ENCODE measurements at places on chromosomes 5 and 9.

DNA sequence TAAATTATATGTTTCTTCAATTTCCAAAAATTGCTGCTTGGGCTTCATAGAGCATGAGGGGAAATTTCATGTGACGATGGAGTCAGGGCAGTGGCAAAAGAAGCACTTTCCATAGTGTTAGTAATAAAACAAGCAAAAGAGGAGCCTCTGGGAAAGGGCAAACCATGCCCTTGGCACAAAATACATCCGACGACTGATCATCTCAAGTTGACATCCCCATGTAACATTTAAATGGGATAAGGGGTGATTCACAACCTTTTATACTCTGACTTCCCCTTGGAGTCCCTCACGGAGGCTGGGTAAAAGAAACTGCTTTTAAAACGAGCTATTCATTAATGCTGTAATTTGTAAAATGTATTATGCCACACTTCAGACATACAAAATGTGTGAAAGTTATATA is 161.4 kb upstream of the DMRT1 start:
- no peaks in the 10 kb centered on the region for H3K4me1 ChIP-seq
- no peaks in the 10 kb centered on the region for H3K36me3 ChIP-seq
- no peak overlapping the region for H3K4me3 ChIP-seq
- H3K27ac ChIP-seq, result no peak overlapping the region

GRCh38 chr5:139951296-139951924 is 91.7 kb downstream of the NRG2 start:
- no peak overlapping the region for H3K4me3 ChIP-seq
- H3K27me3 ChIP-seq, result no peaks in the 10 kb centered on the region
- H3K36me3 ChIP-seq, result no peaks in the 10 kb centered on the region
- no peak overlapping the region for H3K27ac ChIP-seq
- DNase-seq, result no peak

DNA sequence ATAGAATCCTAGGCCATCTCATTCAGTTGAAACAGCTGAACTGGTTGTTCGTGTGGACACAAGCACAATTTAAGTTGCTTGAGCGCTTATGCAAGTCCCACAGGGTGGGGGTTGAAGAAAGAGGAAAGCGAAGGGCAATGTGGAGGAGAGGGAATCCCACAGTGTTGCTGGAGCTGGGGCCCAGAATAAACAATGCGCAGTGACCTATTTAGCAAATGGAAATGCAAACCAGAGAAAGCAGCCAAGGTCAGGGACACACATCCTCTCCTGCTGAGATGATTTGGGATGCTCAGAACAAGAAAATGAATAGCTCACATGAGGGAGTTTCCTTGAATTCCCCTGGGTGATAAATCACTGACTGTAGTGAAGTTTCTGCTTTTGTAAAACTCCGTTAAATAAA is 838.3 kb downstream of the TLE4 start:
- H3K27me3 ChIP-seq, result no peaks in the 10 kb centered on the region
- DNase-seq, result no peak
- H3K27ac ChIP-seq, result no peak overlapping the region
- no peaks in the 10 kb centered on the region for H3K4me1 ChIP-seq
- H3K36me3 ChIP-seq, result no peaks in the 10 kb centered on the region

DNA sequence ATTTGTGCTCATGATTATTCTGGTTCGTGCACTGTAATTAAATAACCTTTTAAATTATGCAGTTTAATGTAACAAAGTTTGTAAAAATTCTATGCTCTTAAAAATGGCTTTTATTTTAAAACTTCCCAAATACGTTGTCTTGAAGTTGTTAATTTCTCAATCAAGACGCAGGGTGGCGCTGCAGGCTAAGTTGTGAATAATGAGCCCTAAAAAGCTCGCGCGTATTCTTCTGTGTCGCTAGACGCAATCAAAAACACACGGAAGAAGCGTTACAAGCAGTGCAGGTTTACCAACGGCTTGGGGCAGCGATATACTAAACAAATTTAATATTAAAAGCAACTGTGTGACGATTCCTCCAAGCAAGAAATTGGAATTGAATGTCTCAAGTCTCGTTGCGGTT is at the start of gene PCDHB4:
PCDHB4 (plus strand) TSS at position 256 of the 400 bp plus-strand sequence. CDS start 181 bp downstream, outside the sequence.
- no peak within 1 kb of the TSS for H3K27ac ChIP-seq
- H3K4me3 ChIP-seq, result peak within 1 kb of the TSS; percentile 11
- no peak for DNase-seq
- no peaks in the 10 kb centered on the region for H3K36me3 ChIP-seq

DNA sequence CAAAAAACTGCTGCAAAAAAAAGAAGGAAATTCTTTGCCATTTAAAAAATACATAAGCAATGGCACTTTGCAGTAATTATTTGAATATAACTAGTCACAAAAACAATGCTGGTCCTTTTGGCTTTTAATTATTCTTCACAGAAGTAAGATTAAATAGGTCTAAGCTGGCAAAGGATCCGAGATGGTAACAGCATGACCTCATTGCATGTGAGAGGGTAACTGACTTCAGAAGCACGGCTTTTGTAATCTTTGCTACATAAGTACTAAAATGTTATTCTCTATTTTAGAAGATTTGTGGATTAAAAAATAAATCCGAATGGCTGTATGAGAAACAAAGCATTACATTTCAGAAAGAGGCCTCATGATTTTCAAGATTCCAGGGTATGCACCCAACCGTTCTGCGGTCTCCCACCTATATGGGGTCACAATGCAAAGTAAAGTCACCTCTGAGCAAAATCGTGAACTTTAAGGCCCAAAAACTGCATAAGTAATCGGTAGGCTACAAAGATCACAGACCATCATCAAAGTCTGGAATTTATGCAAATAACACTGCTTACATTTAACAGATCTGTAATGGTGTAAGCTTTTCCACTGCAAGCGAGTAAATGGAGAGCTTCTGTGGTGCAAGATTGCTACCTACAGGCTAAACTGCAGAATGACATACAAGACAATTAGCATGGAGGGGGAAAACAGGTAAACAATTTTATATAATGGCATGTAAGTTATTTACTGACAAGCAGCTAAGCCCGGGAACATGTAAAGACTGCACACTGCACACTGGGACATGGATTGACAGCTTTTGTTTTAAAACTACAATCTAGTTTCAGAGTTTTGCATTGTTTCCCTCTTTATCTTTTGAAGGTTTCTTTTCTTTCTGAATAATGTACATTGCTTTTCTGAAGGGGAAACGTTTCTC is 231.6 kb downstream of the SLF1 start:
- H3K4me3 ChIP-seq, result no peak overlapping the region
- H3K27ac ChIP-seq, result no peak overlapping the region
- no peaks in the 10 kb centered on the region for H3K4me1 ChIP-seq
- peak; percentile 28 for DNase-seq

GRCh38 chr9:126521551-126521950 is 92.2 kb upstream of the LMX1B start:
- H3K4me1 ChIP-seq, result peaks cover 9% of the 10 kb centered on the region
- H3K4me3 ChIP-seq, result no peak overlapping the region
- DNase-seq, result no peak
- H3K27ac ChIP-seq, result no peak overlapping the region

DNA sequence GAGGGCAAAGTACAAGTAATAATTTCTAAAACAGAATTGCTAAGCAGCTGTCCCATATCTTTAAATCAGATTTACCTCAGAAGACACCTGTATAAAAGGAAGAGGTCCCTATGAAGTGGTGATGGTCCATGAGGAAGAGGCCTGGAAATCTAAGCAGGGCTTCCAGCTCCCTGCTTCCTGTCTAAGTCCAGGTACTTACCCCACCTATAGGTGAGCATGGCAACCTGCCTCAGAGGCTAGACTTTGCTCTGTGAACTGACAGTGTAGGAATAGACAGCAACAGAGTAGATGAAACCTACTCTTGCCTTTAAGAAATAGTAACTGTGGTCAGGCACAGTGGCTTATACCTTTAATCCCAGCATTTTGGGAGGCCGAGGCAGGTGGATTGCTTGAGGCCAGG is 55.8 kb upstream of the ARRDC3 start:
- no peak overlapping the region for H3K27ac ChIP-seq
- DNase-seq, result no peak
- no peaks in the 10 kb centered on the region for H3K36me3 ChIP-seq

DNA sequence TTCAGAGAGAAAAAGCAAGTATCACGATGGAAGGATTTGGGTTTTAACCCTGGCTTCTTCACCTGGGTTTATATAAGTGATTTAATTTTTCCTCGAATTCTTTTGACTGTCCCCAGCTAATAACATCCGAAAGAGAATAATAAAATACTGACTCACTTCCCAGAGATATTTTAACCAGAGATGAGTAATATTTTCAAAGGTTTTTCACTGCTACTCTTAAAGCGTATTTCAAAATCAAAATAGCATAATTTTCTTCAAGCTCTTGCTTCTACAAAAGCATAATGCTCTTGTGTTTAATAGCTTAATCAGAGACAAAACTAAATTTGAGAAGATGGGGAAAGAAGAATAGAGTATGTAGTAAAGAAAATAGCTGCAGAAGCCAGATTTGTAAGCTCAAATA is 215.2 kb upstream of the PTGER4 start:
- no peak overlapping the region for H3K4me3 ChIP-seq
- H3K27me3 ChIP-seq, result no peaks in the 10 kb centered on the region
- H3K36me3 ChIP-seq, result no peaks in the 10 kb centered on the region
- no peak for DNase-seq
- H3K4me1 ChIP-seq, result no peaks in the 10 kb centered on the region

- no peak overlapping the region for H3K4me3 ChIP-seq
- H3K36me3 ChIP-seq, result no peaks in the 10 kb centered on the region
- DNase-seq, result no peak
- no peak overlapping the region for H3K27ac ChIP-seq
- H3K4me1 ChIP-seq, result no peaks in the 10 kb centered on the region
Observed at GRCh38 chr5:126961702-126962101, 68.7 kb downstream of the MARCHF3 start.

GRCh38 chr5:148965511-148966265 is 97.2 kb downstream of the SH3TC2 start:
- DNase-seq, result peak; percentile 72
- H3K4me3 ChIP-seq, result no peak overlapping the region
- peaks cover 3% of the 10 kb centered on the region for H3K4me1 ChIP-seq
- no peaks in the 10 kb centered on the region for H3K27me3 ChIP-seq
- peak overlapping the region; percentile 77 for H3K27ac ChIP-seq
- H3K36me3 ChIP-seq, result no peaks in the 10 kb centered on the region

GRCh38 chr9:32554591-32554990 is 2.2 kb upstream of the TOPORS start:
- H3K36me3 ChIP-seq, result no peaks in the 10 kb centered on the region
- no peak overlapping the region for H3K4me3 ChIP-seq
- no peaks in the 10 kb centered on the region for H3K27me3 ChIP-seq
- DNase-seq, result no peak

- H3K36me3 ChIP-seq, result no peaks in the 10 kb centered on the region
- no peak overlapping the region for H3K27ac ChIP-seq
- H3K27me3 ChIP-seq, result no peaks in the 10 kb centered on the region
- no peaks in the 10 kb centered on the region for H3K4me1 ChIP-seq
Observed at GRCh38 chr5:103624035-103624480, 61.5 kb upstream of the NUDT12 start.

DNA sequence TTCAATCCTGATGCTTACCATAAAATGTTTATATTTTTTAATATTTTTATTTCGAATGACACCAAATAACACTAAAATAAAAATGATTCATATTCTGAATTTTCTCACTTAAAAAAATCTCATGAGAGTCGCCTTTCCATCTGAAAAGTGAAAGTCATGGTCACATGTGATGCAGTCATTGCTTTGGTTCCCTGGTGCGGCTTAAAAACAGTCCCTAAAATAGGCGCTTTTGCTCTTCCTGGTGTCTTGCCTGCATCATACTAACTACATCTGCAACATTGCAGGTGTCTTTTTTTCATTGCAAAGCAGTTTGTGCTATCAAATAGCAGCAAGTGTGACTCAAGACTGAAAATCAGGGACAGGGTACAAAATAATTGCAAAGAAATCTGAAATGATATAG is 185.2 kb upstream of the NREP start:
- no peaks in the 10 kb centered on the region for H3K27me3 ChIP-seq
- H3K4me3 ChIP-seq, result no peak overlapping the region
- no peak for DNase-seq
- no peaks in the 10 kb centered on the region for H3K4me1 ChIP-seq

DNA sequence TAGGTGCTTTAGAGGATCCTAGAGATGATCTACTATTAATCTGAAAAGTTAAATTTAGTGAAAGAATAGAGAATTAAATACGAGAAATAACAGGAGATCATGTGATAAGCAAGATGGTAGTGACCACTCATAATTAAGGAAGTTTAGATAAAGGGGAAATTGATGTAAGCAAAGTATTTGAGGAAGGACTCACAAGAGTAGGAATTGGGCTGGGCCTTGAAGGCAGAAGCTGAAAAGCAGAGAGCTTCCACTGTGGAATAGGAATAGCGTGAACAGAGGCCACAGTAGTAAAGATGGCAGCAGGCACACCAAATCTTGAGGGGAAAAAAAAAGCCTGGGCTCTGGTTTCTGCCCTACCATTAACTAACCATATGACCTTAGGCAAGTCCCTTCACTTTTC is 38.0 kb downstream of the KIF24 start:
- DNase-seq, result no peak
- H3K36me3 ChIP-seq, result no peaks in the 10 kb centered on the region
- no peaks in the 10 kb centered on the region for H3K27me3 ChIP-seq
- no peak overlapping the region for H3K27ac ChIP-seq

- no peaks in the 10 kb centered on the region for H3K36me3 ChIP-seq
- no peak overlapping the region for H3K27ac ChIP-seq
- H3K4me3 ChIP-seq, result no peak overlapping the region
- no peaks in the 10 kb centered on the region for H3K27me3 ChIP-seq
Observed at GRCh38 chr9:72297516-72297915, 67.5 kb downstream of the ZFAND5 start.

GRCh38 chr5:168848569-168848968 is 269.4 kb upstream of the PANK3 start:
- no peaks in the 10 kb centered on the region for H3K4me1 ChIP-seq
- H3K36me3 ChIP-seq, result no peaks in the 10 kb centered on the region
- H3K27ac ChIP-seq, result no peak overlapping the region
- no peak for DNase-seq
- peaks cover 9% of the 10 kb centered on the region for H3K27me3 ChIP-seq
- H3K4me3 ChIP-seq, result no peak overlapping the region

GRCh38 chr5:38797838-38798237 is 48.0 kb upstream of the OSMR start:
- H3K36me3 ChIP-seq, result no peaks in the 10 kb centered on the region
- no peaks in the 10 kb centered on the region for H3K27me3 ChIP-seq
- no peak for DNase-seq
- H3K27ac ChIP-seq, result no peak overlapping the region
- H3K4me3 ChIP-seq, result no peak overlapping the region

Measured in left lung (tissue), 14 donors.